ENCODE measurements at places on chromosomes 11 and 22.

DNA sequence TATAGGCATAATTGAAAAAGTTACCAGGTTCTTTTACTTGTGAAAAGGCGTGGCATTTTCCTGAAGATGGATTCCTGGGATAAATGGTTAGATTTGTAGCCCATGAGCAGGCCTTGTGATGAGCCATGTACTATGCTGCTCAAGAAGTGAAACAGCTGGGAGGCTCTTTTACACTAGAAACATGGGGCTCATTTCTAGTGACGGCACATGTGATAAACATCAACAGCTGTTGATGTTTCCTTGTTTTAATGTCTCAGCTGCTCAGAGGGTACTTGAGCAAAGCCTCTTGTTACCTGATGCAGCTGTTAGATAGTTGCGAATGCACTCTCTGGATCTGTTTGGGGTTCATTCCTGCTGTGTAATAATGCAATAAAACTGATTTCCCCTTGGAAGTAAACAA lies 396.8 kb downstream of the GUCY1A2 start:
- DNase-seq, result no peak

DNA sequence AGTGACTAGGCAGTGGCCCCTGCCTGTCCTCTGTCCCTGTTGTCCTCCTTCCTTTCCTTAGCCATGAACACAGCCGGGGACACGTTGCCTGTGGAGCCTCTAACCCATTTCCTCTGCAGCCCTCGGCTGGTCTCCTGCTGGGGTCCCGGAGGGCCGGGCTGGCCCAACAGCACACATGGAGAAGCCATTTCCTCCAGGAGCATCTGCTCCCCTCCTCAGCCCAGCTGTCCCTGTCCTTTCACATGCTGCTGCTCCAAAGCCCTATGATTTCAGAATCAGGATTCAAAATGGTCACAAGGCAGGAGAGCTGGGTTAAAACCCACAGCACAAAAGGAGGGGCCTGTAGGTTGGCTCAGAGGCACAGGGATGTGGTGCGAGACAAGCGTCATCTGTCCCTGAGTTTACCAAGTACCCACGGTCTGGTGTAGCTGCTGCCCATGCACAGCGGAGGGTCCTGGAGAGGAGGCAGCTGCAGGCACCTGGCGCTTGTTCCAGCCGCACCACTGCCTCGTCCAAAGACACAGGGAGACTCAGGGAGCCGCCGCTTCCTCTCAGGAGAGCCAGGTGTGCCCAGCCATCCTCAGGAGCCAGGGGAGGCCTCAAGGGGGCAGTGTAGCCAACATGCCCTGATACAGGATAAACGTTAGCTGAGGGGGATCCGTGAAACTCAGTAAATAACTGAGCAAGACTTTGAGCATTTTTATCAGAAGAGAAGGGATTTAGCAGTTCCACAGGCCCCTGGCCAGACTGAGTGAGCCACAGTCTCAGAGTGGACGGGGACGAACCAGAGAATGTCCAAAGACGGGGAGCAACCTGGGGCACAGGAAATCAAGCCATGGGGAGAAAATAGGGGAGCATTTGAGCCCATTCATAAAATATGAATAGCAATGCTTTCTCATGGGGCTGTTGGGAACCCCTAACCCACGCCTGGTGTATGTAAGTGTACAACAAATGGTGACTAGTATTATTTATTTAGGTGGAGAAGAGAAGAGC lies 3.9 kb upstream of the VSIG10L2 start:
- DNase-seq, result peak; percentile 27

- no peak for DNase-seq
Measured at GRCh38 chr11:15816260-15816871, 540.0 kb downstream of the SOX6 start.

GRCh38 chr22:42462016-42462415 lies 29.8 kb upstream of the NFAM1 start:
- DNase-seq, result no peak

DNA sequence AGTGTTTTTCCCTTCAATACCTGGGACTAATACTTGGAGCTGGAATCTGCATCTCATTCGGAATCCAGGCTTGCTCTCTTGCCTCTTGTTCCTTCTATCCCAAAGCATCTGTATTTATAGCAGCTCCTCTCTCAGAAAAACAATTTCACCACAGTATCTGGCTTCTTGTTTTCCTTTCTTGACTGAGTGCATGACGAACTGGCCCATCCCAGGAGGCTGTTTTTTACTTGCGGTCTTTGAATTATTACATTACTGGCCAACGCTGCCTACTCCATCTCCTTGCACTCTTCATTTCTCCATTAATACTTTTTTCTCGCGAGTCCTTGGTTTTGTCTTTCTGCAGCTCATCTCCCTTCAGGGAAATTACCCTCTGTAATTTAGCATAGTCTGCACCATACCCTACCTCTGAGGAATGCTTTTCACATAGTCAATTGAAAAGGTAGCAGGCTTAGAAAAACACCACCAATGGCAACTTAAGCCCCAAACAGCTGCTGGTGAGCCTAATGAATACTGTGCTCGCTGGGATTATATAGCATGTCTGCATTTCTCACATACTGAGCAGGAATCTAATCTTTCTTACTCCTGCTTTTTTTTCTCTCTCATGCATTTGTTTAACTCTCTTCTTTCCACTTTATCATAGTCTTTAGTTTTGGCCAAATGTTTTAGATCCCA lies 277.4 kb upstream of the SESN3 start:
- no peak for DNase-seq

DNA sequence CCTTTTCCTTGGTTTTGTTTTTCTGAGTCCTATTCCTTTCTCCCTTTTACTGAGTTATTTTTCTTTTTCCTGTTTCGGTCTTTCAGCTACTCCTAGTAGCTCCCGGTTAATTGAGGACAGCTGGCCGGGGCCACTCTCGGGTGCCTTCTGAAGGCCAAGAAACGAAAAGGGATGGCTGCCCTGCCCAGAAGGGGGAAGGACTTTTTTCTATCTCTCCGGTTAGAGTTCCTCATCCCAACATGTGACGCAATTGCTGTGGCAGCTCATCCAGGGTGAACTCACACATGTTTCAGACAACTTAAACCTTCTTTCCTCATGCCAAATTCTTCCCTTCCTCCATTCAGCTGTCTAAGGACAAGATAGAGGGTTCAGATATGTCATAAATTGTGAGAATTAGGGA lies 83.6 kb downstream of the PIWIL4 start:
- no peak for DNase-seq

GRCh38 chr11:63507511-63507910 lies 1.6 kb downstream of the LGALS12 start:
- no peak for DNase-seq

DNA sequence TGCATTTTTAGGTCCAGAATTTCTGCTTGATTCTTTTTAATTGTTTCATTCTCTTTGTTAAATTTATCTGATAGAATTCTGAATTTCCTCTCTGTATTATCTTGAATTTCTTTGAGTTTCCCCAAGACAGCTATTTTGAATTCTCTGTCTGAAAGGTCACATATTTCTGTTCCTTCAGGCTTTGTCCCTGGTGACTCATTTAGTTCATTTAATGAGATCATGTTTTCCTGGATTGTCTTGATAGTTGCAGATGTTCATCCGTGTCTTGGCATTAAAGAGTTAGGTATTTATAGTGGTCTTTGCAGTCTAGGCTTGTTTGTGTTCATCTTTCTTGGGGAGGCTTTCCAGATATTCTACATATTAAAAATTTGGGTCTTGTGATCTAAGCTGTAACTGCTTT lies 694.8 kb upstream of the CCDC179 start:
- no peak for DNase-seq

GRCh38 chr11:38968951-38969350 lies 2370.9 kb upstream of the RAG2 start:
- DNase-seq, result no peak

- no peak for DNase-seq
Measured at GRCh38 chr11:76369406-76369805, 11.5 kb downstream of the THAP12 start.

DNA sequence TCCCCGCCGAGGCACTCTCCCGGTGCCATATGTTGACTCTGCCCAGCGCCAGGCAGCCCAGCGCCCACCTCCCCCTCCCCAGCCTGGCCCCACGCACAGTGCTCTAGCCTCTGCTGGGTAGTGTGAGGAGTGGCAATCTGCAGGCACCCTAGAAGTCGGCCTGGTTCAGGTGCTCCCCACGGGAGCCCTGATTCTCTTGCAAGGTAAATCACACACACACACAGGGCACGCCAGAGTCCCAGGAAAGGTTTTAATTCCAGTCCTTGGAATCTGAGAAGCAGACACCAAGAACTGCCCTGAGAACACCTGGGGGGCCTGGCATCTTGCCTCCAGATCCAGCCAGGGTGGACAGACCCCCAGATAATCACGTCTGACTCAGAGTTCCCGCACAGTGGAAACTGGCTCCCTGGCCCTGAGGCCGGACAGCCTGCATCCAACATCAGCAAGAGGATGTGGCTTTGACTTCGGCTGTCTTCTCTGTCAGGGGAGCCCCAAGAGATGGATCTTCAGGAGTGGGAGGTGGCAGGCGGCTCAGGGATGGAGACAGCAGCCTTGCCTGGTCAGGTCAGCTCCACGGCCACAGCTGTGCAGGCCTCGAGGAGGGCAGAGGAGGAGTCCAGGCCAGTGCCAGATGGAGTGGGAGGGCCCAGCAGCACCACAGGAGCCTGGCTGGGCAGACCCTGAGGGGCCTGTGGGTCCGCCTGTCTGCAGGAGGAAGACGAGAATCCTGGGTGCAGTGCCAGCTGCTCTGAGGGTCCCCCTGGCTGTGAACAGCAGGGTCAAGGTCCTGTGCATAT lies 1.1 kb upstream of the RIN1 start:
- no peak for DNase-seq

- peak; percentile 52 for DNase-seq
Measured at GRCh38 chr22:18091916-18092526, 14.2 kb downstream of the PEX26 start.

DNA sequence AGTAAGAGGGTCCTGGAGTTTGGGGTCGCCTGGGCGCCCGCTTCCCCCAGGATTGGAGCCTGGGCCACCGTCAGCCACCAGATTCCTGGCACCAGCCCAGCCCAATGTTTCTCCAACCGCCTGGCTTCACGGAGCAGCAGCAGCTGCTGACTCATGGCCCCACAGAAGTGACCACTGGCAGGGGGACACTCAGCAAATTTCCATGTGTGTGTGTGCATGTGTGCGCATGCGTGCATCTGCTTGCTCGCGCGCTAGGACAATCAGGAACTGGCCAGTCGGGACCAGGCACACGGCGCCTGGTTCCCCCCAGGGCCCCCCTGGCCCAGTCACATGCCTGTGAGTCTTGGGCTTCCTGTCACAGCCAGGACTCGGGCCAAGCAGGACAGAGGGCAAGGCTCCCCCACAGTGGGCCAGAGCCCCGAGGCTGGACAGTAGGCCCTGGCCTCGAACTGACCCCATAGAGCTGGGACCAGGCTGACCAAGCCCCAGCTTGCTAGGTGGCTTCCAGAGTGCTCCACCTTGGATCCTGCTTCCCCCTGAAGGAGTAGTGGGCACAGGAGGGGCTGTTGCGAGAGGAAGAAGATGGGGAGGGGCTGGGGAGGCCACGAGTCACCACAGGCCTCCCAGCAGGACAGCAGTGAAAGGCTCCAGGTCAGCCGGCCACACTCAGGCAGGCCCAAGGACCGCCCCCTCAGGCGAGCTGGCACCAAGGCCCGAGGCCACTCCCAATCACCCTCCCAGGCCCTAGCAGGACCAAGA lies 3.2 kb downstream of the CTSD start:
- DNase-seq, result no peak

GRCh38 chr11:10678101-10678500 lies 15.5 kb downstream of the IRAG1 start:
- no peak for DNase-seq

GRCh38 chr11:889257-889656 lies 21.4 kb downstream of the CHID1 start:
- DNase-seq, result no peak

GRCh38 chr11:44957776-44958564 lies 7.3 kb upstream of the TP53I11 start:
- no peak for DNase-seq

- DNase-seq, result peak; percentile 44
Measured at GRCh38 chr11:35662061-35662648, 420 bp upstream of the TRIM44 start.

- no peak for DNase-seq
Measured at GRCh38 chr11:69305885-69306540, 12.1 kb downstream of the MYEOV start.

- DNase-seq, result no peak
Measured at GRCh38 chr22:48320683-48321451, 1506.8 kb downstream of the BRD1 start.

DNA sequence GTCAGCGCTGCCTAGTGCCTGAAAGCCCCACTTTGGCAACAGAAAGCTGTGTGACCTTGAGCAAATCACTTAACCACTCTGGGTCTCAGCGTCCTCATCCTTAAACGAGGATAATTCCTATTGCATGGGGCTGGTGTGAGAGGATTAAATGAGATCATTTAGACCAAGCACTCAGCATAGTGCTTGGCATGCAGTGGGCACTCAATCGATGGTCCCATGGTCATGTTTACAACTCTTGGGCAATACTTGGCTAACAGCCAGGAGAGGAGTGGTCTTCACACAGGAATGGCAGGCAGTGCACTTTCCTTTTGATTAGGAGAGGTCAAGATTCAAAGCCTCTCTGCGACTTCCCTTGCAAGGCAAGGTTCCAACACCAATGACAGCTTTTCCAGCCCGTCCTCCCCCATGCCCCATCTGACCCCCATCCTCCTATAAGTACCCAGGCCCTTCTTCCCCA lies 14.1 kb downstream of the TNKS1BP1 start:
- no peak for DNase-seq

- DNase-seq, result no peak
Measured at GRCh38 chr11:57417056-57417455, 9.9 kb downstream of the SLC43A3 start.

- no peak for DNase-seq
Measured at GRCh38 chr22:24205438-24206195, 24.3 kb downstream of the SUSD2 start.

DNA sequence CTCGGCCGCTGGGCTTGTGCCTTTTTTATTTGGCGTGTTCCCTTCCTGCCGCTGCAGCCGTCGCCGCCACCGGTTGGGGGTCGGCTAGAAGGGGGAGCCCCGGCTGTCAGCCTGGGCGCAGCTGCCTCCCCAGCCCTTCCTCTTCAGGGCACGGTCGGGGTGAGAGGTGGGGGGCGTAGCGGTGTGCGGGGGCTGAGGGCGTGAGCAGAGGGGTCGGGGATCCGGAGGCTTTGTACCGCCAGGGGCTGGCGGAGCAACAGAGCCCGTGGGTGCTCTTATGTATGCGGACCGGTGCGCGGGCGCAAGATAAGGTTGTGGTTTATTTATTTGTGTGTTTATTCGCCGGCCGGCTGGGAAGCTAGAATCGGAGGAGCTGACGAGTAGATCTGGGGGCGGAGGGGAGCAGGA lies 477 bp downstream of the ZBTB16 start:
- no peak for DNase-seq

DNA sequence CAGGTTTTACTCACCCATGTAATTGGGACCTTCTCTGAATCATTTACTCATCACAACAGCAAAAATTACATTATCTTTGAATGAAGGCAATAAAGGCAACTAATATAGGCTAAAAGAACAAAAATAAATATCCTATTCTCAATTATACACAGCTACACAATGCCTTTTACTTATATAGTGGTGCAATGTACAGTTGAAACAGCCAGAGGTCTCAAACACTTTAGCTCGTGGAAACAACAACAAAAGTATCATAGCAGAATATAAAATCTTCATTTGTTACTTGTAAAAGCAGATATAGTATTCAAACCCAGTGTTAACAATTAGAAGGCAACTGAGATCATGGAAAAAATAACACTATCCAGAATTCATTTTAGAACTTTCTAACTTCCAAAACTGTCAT lies 20.6 kb upstream of the CCDC34 start:
- no peak for DNase-seq

- DNase-seq, result no peak
Measured at GRCh38 chr11:10314199-10315072, 9.6 kb downstream of the ADM start.

GRCh38 chr11:95586155-95586554 lies 203.4 kb downstream of the FAM76B start:
- no peak for DNase-seq

Measured in central memory CD4-positive, alpha-beta T cell (primary cell).